Liver (tissue), 10 donors: ENCODE measurements at places on chromosomes 3 and 15. TPM values are rescaled to one million over a fixed set of nuclear protein-coding genes. Genes with fewer than 3 reads are reported as not detected.

DNA sequence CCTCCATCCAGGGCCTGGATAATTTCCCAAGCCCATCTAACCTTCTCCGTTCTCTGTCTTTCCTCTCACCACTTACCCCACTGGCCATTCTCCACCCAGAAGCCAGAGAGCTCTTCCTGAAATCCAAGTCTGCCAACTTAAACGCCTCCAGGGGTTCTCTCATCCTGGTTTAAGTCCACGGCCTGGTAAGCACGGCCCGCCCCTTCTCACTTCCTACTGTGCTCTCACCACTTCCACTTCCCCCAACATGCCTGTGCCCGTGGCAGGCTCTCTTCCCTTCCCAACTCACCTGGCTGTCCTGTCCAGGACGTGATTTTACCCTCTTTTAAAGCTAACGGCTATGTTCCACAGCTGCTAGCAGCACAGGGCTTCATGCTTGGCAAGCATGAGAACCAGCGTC, 1.7 kb upstream of the CX3CR1 start:
- DNase-seq: no peak
- H3K4me3 ChIP-seq: no peak overlapping the region
- no peaks in the 10 kb centered on the region for H3K36me3 ChIP-seq
- no peak overlapping the region for H3K27ac ChIP-seq
- H3K27me3 ChIP-seq: no peaks in the 10 kb centered on the region
- H3K4me1 ChIP-seq: no peaks in the 10 kb centered on the region

DNA sequence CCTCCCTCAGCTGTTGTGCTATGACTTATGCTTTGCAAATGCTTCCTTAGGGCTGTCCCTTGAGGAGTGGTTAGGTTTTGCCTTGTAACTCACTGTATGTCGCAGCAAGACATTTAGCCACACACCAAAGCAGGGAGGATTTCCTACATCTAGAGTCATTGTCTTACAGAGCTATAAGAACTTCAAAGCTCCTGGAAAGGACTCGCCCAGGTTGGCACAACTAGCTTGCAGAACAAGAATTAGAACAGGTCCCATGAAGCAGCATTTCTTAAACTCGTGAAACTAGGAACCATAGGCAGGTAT, 19.4 kb upstream of the ACAP2 start:
- no peaks in the 10 kb centered on the region for H3K4me1 ChIP-seq
- DNase-seq: no peak
- no peak overlapping the region for H3K27ac ChIP-seq
- H3K27me3 ChIP-seq: no peaks in the 10 kb centered on the region
- H3K4me3 ChIP-seq: no peak overlapping the region

DNA sequence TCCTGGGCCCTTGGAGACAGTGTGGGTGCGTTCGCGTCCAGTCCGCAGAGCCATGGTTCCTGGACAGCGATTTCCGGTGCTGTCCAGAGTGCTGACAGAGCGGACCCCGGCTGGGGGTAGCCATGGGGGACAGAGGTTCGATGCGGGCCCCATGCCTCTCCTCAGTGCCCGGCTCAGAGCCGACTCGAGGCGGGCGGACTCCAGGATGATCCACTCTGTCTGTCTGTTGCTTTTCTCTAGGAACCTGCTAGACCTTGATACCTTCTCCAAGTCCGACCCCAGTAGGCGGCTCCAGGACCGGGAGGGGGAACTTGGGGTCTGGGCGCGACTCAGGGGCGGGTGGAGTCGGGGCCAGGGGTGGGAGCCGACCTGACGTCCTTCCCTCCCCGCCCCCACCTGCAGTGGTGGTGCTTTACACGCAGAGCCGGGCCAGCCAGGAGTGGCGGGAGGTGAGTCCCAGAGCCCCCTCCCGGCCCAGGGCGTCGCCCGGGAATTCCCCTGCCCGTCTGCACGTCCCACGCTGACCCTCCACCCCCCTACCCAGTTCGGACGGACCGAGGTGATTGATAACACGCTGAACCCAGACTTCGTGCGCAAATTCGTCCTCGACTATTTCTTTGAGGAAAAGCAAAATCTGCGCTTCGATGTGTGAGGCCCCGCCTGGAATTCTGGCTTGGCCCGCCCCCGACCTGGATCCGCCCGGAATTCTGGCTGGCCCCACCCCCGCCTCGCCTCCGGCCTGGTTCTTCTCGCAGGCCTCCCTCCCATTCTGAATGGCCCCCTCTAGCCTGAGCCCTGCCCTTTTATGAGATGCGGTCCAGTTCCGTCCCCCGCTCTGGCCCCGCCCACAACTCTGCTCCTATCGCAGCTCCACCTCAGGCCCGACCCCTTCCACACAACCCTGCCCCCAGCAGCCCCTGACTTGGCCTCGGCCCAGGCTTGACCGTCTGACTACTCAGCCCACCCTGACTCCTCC, 1.0 kb downstream of the CPNE9 start:
- no peak overlapping the region for H3K4me3 ChIP-seq
- H3K27me3 ChIP-seq: no peaks in the 10 kb centered on the region
- H3K36me3 ChIP-seq: no peaks in the 10 kb centered on the region
- H3K4me1 ChIP-seq: peaks cover 11% of the 10 kb centered on the region

- no peak overlapping the region for H3K4me3 ChIP-seq
- H3K27ac ChIP-seq: no peak overlapping the region
- H3K36me3 ChIP-seq: no peaks in the 10 kb centered on the region
- no peaks in the 10 kb centered on the region for H3K4me1 ChIP-seq
These were observed 241.7 kb upstream of the HES1 start for GRCh38 chr3:193894121-193894863.

DNA sequence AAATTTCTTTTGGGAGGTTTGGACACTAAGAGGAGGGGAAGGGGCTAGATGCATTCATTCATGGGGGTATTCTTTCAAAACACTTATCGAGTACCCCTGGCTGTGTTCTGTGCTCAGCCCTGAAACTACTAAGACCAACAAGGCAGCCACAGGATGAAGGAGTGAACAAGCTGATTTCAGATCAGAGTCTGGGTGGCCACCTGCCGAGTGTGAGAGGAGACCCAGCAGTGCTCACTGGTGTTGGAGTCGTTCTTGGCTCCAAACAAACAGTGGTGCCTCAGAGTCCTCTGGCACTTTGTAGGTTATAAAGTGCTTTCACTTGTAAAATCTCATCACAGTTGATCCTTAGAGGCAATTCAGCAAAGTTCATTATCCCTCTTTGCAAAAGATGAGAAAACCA, 48.8 kb upstream of the CMTM8 start:
- H3K4me1 ChIP-seq: no peaks in the 10 kb centered on the region
- DNase-seq: no peak
- H3K27ac ChIP-seq: no peak overlapping the region
- no peak overlapping the region for H3K4me3 ChIP-seq

GRCh38 chr3:49606427-49606826, 52.1 kb downstream of the BSN start:
- H3K36me3 ChIP-seq: no peaks in the 10 kb centered on the region
- no peaks in the 10 kb centered on the region for H3K4me1 ChIP-seq
- no peaks in the 10 kb centered on the region for H3K27me3 ChIP-seq
- DNase-seq: no peak
- no peak overlapping the region for H3K27ac ChIP-seq

DNA sequence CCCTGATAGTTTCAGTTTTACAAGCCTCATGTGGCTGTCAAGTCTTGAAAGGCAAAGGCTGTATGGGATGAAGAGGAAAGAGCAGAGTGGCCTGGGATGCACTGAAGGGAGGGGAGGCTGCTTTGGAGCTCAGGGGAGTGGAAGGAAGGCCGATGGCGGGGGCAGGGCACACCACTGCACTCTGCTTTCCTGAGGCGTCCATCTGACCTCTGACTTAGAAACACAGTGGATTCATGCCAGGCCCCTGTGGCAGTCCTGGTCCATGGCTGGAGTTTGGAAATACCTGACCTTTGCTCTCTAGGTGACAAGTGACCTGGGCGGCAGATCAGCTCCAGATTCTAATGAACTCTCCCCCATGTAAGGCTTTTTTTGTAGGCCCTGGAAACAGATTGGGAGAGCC, 19.0 kb downstream of the FAH start:
- peak overlapping the region; percentile 89 for H3K27ac ChIP-seq
- peaks cover 11% of the 10 kb centered on the region for H3K36me3 ChIP-seq
- H3K27me3 ChIP-seq: no peaks in the 10 kb centered on the region
- peaks cover 59% of the 10 kb centered on the region for H3K4me1 ChIP-seq
- DNase-seq: peak; percentile 69

DNA sequence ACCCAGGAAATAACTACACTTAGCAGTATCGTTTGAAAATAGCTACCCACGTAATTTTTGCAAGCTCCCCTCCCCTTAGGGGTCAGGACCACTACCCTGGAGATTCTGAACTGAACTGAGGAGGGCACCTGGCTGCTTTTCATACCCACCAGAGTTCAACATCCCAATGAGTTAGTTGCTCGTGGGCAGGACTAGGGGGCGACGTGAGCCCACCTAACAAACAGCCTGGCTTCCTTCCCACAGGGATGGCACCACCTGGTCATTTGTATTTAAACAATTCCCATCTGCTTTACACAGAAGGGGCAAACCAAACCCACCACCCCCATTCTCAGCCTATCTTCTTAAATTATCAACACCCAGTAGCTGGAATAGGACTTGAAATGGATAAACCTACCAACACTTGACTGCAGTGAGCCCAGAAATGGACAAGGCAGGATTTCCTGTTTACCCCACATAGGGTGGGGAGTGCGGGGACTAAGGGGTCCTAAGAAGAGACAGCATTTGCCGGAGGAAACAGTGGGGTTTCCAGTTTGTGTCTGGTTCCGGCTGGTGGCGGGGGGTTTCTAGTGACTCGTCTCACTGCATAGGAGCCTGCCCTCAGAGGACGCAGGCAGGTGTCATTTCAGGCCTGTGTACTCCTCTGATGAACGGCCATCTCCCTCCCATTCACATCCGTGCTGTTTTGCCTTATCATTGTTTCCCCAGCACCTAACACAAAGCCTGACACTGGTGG, 11.6 kb upstream of the VGLL4 start:
- peaks cover 8% of the 10 kb centered on the region for H3K4me1 ChIP-seq
- no peaks in the 10 kb centered on the region for H3K27me3 ChIP-seq
- no peak for DNase-seq
- no peaks in the 10 kb centered on the region for H3K36me3 ChIP-seq
- H3K4me3 ChIP-seq: no peak overlapping the region

DNA sequence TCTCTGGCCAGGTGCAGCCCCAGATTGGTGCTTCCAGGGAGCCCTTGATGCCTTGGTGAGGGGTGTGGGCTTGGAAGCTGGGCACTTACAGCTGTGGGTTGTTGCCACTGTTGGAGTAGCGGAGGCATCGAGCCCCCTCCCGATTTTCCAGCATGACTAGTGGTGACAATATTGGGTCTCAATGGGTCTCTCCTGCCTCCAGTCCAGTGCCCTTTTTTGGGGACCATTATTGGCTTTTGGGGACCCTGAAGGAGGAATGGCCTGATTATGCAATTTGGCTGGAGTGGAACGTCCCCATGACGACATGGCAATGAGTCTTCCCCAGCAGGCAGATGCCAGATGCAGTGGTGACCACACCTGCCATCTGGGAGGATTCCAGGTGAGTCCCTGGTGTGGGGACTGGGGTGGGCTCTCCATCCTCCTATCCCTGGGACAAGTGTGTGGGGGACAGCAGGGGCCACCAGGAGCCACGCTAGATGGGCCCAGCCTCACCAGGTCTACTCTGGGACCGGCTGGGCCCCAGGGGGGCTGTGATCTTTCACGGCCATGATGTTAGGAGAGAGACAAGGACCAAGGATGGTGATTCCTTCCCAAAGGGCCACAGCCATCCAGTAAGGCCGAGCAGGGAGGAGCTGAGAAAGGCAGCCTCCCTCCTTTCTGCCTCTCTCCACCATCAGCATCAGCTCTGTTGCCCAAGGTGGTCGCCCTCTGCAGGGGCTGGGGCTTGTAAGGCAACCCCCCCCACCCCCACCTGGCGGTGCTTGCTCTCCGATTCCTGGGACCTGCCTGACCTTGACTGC, 196.8 kb downstream of the GOLGA6L6 start:
- DNase-seq: peak; percentile 34
- peaks cover 7% of the 10 kb centered on the region for H3K27me3 ChIP-seq
- H3K4me3 ChIP-seq: no peak overlapping the region

GRCh38 chr3:43097400-43098080, 8.3 kb downstream of the POMGNT2 start:
- no peaks in the 10 kb centered on the region for H3K36me3 ChIP-seq
- no peak overlapping the region for H3K4me3 ChIP-seq
- H3K27ac ChIP-seq: no peak overlapping the region
- H3K27me3 ChIP-seq: no peaks in the 10 kb centered on the region
- DNase-seq: no peak

DNA sequence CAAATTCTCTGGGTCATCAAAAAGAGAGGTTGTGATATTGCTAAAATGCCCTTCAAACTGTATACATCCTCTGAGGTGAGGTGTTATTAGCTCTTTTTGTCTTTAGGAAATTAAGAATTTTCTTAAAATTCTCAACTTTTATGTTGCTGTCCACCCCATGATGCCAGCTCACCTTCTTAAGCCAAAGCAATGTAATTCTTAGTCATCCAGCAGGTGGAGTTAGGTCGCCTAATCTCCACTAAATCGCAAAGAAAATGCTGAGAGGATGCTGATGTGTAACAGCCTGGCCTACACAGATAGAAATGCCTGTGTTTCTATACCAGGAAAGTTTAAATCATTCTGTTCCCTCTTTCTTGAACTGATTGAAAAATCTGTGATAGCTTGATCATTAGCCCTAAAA, 770.2 kb upstream of the ALCAM start:
- no peak overlapping the region for H3K4me3 ChIP-seq
- no peaks in the 10 kb centered on the region for H3K4me1 ChIP-seq
- DNase-seq: no peak
- H3K27ac ChIP-seq: no peak overlapping the region

GRCh38 chr15:88907111-88907510, 6.1 kb downstream of the MFGE8 start:
- H3K27me3 ChIP-seq: no peaks in the 10 kb centered on the region
- no peaks in the 10 kb centered on the region for H3K4me1 ChIP-seq
- H3K4me3 ChIP-seq: no peak overlapping the region
- DNase-seq: no peak
- H3K36me3 ChIP-seq: no peaks in the 10 kb centered on the region

DNA sequence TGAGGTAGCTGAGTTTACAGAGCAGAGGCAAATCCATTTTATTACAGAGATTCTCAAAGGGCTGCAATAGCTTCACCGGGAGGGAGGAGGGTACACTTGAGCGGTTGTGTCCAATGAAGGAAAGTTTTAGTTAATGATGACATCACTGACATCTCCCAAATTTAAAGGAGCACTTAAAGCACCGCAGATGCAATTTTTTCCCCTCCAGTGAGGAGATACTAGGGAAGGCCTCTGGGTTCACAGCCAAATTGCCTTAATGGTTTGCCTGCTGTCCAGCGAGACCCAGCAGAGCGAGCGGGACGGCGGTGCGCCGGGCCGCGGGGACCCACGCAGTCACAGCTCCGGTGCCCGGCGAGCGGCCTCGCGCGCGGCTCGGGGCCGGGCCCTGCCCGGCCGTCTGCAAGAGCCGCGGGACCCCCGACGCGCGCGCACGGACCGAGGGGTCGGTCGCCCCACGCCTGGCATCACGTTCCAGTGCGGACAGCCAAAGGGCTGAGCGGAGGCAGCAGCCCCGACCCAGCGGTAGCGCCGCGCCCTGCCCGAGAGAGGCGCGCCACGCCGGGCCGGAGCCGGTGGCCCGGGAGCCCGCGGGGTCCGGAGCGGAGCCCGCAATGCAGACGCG, 160.5 kb upstream of the CHRNA7 start:
- H3K36me3 ChIP-seq: no peaks in the 10 kb centered on the region
- H3K27ac ChIP-seq: no peak overlapping the region
- DNase-seq: no peak
- peaks cover 4% of the 10 kb centered on the region for H3K4me1 ChIP-seq
- H3K4me3 ChIP-seq: peak overlapping the region; percentile 61

Gene OIP5
- total RNA-seq: 0.17 TPM

Gene TP63
- total RNA-seq: under 0.01 TPM

Gene RASGRP1
- total RNA-seq: 0.75 TPM

Gene TMC3
- not detected for total RNA-seq

Gene INO80
- total RNA-seq: 19.7 TPM

Gene FGF7
- not detected for total RNA-seq

Gene ASB14
- total RNA-seq: not detected

Gene MOBP
- total RNA-seq: not detected

Gene C3orf52
- total RNA-seq: 1.8 TPM

Gene LSAMP
- total RNA-seq: 0.17 TPM
